Fibroblast of upper back skin (primary cell): ENCODE measurements at places on chromosomes 2 and 18.

DNA sequence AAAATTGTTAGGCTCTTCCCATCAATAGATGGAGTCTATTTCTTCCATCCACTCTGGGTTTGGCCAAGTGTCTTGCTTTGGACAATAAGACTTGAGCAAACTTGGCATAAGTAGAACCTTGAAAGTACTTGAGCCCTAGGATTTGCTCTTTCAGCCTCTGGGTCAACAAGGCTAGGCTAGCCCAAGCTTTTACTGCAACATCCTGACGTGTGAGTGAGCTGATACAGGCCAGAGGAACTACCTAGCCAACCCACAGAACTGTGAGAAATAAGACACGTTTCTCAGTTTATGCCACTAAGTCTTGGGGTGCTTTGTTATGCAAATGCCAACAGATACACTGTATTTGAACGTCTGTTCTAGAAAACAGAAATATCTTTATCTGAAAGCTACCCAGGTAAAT, 71.9 kb downstream of the LRP2 start:
- DNase-seq = no peak

GRCh38 chr2:179817181-179817841, 44.1 kb downstream of the ZNF385B start:
- DNase-seq = peak; percentile 9

GRCh38 chr2:33373986-33374385, 102.5 kb upstream of the RASGRP3 start:
- DNase-seq = peak; percentile 91

DNA sequence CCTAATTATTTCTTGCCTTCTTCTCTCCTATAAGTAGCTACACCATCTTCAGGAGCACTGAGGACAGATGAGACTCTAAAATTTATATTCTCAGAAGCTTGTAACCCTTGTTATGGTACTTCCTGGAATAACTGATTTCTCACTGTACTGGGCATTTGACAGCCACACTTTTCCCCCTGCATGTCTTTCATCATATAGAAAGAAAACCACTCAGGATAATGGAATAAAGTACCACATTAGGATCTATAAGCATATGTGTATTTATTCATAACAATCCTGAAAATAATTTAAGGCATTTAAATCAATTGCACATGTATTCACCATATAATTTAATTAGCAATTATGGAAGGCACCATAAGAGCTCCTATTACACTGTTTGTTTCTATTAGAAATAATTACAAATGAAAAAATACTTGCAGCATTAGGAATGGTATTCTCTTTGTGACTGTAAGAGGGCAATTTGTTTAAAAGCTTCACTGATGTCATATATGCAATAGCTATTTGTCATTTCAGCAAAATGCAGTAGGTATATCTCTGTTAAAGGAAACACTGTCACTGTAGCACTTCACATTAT, 216.9 kb upstream of the FSHR start:
- no peak for DNase-seq

GRCh38 chr2:237863102-237863511, 3.7 kb downstream of the RAMP1 start:
- DNase-seq = no peak

- no peak for DNase-seq
Observed at GRCh38 chr2:1097101-1097500, 146.5 kb downstream of the SNTG2 start.

DNA sequence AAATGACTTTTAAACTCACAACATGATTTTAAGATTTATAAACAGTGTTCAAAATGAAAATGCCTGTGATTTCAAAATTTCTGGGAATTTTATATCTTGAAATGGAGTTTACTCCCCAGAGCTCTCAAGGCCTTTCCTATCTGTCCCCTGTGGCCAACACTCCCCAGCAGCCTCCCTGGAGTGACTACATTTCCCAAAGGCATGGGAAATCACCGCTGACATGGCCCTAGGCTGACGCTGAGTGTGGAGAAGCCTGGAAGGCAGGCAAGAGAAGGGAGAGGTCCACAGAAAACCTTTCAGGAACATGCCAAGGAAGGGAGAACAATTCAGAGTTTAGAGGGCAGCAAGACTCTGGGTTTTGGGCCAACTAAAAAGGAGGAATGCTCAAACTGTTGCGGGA, 20.2 kb upstream of the ZFP36L2 start:
- no peak for DNase-seq

DNA sequence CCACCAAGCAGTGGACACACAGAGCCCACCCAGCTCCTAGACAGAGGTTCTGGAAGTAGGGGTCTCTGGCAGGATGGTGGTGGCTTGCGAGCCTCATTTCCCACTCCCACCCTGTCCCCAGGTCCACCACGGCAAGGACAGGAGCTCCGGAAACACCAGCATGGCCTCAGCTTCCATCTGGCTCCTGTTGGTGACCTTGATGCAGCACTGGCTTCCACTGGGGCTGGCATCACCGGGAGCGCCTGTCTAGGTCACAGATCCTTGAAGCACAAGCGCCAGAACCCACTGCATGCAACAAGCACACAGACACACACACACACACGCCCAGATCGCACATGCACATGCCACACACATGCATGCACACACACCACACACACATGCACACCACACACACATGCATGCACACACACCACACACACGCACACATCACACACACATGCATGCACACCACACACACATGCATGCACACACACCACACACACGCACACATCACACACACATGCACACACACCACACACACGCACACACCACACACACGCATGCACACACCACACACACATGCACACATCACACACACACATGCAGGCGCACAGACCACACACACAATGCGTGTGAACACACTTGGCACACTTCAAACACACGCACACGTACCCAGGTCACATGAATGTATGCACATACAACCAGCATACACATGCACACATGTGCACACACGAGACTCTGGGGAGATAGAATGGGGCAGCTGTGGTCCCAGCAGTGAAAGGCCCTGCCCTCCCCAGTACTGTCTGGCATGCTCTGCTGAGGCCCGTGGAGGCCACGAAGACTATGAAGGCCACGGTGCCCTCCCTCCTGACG, 63.7 kb downstream of the TWIST2 start:
- no peak for DNase-seq

DNA sequence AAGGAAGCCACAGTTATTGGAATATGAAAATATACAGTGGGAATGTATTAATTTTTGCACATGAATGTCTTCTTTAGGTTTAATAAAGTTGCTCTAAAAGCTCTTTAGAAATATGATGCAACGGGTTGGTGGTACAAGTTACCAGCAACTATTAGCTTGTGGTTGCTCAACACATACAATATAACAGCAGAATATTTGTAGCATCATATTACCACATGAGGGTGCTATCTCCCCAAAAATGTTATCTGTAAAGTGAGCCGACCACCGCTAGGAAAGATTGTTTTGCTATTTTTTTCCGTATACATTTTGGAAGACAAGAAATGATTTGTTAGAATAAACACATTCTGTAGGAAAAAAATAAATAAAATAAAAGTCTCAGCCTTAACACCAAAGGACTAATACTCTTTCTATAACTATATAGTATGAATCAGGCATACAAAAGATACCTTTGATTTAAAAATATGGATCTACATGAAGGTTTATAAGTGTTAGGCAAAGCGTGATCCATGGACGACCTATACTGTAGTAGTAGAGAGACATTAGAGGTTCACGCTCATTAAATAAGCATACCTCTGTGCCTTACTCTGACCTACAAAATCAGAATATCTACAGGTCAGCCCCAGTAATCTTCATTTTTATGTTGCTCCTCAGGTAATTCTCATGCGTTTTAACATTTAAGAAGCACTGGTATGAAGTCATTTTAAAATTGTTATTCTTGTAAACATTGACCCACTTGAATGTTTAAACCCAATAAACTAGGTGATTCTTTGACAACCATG, 1110.6 kb upstream of the ACVR2A start:
- DNase-seq = peak; percentile 70

DNA sequence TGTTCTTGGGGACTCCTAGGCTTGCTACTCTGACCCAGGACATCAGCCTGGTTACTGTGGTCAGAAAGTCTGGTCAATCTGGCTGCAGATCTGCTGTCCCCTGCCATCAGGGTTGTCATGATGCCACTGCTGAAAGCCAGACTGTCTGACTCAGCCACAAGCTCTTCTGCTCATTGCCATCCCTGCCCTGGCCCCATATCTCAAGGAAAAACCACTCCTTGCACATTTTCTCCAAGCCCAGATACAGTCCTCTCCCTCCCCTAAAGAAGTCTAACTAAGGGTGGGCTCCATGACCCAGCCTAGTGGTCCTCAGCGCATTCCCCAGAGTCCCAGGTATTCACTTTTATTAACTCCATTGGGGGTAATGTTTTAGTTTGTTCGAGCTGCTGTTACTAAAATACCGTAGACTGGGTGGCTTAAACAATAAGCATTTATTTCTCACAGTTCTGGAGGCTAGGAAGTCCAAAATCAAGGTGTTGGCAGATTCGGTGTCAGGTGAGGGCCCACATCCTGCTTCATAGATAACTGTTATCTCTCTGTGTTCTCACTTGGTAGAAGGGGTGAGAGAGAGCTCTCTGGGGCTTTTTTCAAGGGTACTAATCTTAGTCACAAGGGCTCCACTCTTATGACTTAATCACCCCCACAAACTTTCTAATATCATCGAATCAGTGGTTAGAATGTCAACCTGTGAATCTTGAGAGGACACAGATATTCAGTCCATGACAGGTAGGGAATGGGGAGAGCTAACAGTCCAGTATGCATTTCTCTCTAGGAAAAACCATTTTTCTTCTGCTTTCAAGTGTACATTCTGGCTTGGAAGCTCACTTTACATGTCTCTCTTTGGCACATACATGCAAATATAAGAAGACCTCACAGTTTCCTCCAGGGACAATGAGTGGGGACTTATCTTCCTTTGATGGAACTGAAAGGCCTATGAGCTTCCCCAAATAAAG, 94.8 kb upstream of the CXCR4 start:
- DNase-seq = no peak

DNA sequence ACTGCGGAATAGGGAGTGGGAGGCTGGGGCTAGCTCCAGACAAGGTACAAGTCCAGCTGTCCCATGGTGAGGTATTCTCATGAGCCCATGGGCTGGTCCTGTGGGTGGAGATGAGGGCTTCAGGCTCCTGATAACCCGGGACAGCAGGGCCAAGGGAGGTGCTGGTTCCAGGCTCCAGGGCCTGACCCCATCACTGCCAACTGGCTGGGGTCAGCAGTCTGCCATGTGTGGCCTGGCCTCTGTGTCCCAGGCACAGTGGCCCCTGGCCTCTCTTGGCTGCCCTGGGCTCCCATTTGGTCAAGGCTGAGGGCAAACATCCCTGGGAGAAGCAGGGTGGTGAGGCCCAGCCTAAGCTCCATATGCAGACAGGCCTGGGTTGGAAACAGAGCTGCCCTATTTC, 966 bp upstream of the OXER1 start:
- DNase-seq = no peak

DNA sequence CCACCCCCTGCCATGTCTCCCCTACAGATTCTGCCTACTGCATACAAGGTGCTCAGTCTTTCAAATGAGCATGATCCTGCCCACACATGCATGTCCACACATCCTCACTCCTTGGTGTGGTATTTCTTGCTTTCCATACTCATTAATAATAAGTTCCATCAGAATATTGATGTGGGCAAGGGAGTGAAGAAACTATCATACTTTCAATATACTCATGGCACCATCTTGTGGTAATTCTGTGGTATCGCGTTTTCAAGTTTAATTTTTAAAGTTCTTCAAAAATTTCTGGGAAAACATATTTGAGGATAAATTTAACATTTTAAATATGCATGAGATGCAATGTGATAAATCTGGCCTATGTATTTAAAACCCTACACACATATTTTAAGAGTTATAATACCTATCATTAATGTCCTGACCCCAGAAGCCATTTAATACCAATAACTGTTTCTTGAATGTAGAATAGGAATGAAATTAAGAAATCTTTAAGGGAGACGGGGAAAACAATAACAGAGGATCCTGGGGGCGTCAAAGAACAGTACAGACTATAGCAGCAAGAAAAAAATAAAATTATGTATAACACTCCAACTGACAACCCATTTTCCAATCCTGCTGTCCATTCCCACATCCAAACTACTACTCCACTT, 110.1 kb downstream of the ZNF385B start:
- peak; percentile 39 for DNase-seq

- DNase-seq = no peak
Observed at GRCh38 chr2:102295566-102295965, 15.8 kb upstream of the IL1RL1 start.

GRCh38 chr2:24471662-24472061, 19.4 kb upstream of the NCOA1 start:
- DNase-seq = no peak

DNA sequence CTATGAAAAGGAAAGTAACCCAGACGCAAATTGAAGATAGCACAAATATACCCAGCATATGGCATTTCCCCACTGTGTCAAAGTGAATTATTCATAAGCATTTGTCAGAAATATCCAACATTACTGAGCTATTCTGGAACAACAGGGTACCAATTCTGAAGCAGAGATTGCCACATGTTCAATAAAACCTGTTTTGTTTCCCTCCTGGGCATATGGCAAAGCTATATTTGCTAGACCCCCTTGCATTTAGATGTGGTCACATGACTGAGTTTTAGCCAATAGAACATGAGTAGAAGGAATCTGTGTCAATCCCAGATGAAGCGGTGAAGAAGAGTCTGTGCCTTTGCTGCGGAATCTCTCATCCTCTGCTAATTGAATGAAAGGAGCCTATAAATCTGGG, 296.4 kb upstream of the DLGAP1 start:
- no peak for DNase-seq

DNA sequence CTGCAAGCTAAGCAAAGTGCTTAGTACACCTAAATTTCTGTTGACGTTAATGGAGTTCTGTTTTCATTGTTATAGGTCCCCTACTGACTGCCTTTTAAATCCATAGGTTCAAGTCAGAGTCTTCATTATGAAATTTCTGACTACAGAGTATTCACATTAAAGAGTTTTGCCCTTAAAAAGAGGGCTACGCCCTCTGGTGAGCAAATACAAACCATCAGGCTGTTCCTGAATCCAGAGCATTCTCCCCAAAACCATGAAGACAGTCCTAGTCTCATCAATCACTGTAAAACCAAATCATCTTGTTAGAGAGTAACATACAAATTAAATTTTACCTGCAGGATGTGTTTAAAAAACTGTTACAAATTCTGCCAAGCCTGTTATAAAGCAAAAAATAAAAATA, 1091.7 kb downstream of the TDRD15 start:
- DNase-seq = no peak

GRCh38 chr2:10501451-10501961, 53.4 kb upstream of the ODC1 start:
- DNase-seq = no peak

DNA sequence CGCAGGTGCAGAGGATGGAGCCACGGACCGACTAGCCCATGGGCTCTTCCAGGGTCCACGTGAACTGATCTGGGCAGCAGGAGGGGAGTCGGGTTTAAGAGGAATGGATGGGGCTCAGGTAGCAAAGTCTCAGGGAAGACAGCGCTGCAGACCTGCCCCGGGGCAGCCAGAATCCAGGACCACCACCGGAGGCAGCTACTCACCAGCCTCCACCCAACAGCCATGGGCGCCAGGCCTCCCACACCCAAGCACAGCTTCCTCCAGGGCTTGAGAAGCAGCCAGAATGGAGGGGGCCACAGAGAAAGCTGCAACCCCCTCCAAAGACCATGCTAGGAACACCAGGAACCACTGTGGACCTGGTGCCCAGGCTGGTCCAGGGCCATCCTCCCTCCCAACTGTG, 164.3 kb downstream of the TWIST2 start:
- DNase-seq = no peak

GRCh38 chr2:79887747-79888374, 375.0 kb downstream of the CTNNA2 start:
- DNase-seq = peak; percentile 62
